ENCODE measurements at places on chromosomes 2 and 18.

DNA sequence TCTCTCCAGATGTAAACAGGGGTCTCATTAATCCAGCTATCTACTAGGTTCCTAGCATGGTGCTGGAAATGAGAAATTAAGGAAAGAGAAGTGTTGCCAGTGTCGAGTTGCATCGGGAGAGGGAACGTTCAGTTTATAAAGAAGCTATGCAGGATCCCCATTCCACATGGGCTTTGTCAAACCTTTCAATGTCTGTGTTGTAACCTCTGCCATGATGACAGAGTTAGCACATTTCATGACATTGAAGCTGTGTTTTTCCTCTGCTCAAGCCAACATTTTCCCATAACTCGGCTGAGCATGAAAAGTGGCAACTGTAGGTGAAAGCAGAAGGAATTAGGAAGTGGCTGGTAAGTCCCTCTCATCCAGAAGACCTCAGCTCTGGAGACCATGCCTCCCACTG, 133.4 kb downstream of the WDSUB1 start:
- DNase-seq: no peak

- no peak for DNase-seq
These were observed 112.7 kb upstream of the RMDN2 start for GRCh38 chr2:37812414-37812813.

DNA sequence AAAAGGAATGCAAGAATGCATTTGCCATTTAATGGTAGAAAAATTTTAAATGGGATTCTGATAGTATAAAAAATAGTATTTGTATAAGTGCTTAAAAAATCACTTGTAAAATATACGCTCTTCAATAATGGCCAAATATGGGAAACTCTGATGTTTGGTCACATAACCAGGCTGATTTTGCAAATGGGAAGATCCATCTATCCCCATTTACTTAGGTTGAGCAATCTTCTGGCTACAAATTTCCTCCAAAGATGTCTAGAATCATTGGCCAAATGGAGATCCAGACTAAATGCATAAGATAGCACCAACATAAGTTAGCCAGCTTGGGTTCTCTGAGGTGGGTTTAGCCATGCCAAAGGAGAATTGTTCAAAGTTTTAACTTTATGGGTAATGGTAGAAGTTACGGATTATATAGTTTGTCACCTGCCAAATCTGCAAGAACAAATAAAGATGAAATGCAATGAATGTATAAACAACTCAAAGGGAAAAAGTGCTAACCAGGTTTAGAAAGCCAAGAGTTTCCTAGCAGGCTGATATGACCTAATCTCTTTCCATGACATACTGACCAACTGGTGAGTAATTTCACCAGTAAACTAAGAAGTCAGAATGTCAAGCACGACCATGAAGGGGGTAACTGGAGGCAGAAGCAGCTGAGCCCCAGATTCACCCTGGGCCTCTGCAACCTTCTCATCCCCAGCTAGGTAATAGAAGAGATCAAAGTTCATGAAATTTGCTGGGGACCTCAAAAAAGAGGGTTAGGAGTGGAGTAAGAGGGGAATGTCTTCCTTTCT, 10.0 kb downstream of the RHOB start:
- DNase-seq: no peak

DNA sequence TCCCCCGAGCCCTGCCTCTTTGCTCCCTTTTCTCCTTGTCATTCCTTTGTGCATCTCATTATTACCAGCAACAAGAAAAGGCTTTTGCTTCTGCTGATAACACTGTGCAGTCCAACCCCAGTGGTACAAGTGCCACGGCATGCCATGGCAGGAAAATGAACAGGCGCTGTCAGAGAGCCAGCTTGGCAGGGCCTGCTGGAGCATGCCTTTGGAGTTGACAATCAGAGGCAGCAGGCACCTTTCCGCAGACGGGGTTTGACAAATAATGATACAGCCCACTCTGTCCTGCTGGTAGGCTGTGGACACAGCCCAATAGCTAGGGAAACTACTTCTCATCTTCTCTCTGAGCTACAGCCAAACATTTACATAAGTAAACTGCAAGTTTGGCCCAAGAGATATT, 243.9 kb upstream of the LRRTM1 start:
- DNase-seq: no peak

DNA sequence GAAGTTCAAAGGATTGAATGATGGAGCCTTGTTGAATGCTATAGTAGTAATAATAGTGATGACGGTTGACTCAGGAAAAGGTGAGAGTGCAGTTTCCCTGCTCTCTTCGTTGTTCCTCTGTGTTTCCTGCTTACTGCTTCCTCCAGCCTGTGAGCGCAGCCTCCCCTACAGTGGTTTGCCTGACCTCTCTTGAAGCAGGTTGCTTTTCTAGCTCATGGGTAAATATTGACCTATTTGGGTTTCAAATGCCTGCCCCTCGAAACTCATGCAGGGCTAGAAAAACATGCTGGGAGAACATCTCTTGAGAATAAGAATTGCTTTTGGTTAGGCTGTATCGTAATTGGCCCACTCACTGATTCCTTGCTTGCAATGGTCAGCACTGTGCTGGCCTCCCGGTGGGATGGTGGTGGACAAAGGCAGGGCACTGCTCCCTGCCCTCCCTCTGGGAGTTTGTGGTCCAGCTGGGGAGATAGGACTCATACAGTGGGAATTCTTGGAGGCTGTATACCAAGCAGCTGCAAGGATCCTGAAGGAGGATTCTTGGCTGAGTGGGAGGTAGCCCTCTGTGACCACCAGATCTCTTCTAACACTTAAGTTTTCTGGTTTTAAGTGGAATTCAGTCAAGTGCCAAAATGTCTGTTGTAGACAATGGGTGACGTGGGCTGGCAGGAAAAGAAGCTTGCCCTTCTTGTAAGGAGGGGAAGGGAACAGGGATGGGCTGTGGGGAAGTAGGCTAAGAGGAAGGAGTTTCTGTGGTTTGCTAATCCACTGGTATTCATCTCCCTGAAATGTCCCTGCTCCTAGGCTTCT, 5.4 kb upstream of the RNF181 start:
- no peak for DNase-seq

DNA sequence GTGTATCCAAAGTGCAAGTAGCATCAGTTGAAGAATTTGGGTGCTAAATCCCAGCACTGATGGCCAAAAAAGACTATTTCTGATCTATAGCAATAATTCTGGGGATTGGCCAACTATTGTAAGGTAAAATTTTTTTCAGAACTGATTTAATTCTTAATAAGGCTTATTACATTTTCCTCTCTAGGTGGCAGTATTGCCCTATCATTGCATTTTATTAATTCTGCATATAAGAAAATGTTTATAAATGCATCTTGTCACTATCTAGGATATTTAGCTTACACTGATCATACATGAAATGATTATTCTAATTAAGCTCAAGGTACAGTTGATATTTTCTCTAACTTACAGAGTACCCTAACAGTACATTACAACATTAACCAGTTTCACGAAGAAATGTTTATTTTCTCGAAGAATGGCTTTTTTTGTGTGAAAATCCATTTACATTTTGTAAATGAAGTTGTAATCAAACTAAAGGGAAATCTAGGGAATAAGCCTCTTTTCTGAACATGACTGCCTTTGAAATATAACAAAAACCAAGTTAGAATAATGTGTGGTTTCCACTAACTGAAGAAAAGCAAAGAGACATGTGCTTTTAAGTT, 11.0 kb downstream of the TTN start:
- no peak for DNase-seq

DNA sequence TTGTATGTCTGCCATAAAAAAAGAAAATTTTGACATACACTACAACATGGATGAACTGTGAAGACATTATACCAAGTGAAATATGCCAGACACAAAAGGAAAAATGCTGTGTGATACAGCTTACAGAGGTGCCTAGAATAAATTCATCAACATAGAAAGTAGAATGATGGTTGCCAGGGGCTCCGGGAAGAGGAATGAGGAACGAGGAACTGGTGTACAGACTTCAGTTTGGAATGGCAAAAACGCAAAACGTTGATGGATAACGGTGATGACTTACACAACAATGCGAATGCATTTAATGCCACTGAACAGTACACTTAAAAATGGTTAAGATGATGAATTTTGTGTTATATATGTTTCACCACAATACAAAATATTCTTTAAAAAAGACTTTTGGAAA, 61.0 kb downstream of the TTC21B start:
- DNase-seq: no peak

- no peak for DNase-seq
These were observed 225.0 kb upstream of the NT5C1B start for GRCh38 chr2:18814387-18814786.

DNA sequence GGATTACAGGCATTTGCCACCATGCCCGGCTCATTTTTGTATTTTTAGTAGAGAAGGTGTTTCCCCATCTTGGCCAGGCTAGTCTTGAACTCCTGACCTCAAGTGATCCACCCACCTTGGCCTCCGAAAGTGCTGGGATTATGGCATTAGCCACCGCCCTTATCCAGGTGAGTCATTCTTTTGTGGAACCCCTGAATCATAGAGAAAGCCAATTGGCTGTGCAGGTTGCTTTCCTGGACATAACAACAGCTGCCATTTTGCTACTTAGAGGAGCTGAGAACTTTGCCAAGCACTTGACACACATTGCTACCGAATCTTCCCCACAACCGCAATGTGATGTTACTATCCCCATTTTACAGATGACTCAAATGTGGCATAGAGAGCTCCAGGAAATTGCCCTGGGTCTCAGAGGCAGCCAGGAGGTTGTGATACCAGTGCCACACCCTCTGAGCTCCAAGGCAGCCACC, 36.0 kb downstream of the SETBP1 start:
- no peak for DNase-seq

DNA sequence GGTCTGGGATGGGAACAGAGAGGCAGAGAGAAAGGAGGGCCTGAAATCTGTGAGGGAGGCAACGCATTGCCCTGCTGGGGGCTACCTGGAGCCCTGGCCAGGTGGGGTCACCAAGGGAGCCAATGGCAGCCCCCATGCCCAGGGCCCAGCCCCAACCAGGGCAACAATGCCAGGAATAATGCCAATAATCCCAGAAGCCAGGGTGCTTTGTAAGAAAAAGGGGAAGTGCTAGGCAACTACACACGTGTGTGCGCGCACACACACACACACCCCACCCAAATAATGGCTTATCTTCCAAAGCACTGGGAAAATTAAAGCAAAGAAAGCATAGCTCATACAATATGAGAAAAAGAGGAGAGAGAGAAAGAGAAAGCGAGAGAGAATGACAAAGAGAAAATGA, 7.0 kb upstream of the CLEC4F start:
- no peak for DNase-seq

DNA sequence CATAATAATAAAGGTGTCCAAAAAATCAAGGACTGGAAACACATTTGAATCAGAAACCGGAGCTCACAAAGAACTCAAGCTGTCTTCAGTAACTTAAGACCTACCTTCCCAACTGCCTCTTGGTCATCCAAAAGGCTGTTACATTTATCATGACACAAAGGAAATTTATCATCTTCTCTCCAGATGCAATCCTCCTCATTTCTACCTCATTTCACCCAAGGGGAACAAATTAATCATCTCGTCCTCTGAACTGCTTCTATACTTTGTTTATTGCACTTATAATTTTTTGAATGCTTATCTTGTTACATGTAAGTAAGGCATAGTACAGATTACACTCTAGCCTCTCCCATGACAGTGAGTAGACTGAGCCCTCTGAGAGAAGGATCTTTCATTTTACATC, 105.1 kb upstream of the RGPD4 start:
- no peak for DNase-seq

- DNase-seq: no peak
These were observed 9.3 kb downstream of the TMEM182 start for GRCh38 chr2:102771114-102771513.
